Common myeloid progenitor, CD34-positive (primary cell): ENCODE measurements at places on chromosomes 12 and 14.

DNA sequence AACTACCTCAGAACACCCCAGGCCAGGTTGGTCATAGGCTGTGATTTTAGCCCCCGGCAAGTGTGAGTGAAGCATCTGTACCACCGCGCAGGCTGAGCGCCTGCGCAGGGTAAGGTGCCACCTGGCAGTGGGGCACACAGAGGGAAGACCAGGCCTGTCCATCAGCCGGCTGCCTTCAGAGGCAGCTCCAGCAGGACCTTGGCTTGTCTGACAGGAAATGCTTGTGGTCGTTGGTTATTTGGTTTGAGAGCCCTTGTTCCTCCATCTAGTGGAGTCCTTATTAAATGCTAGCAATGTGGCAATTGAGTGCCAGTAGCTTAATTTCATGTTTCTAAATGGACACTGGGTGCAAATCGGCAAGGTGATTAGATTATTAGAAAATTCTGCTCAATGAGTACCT lies 27.5 kb downstream of the SLC25A29 start:
- peak; percentile 87 for DNase-seq

- no peak for DNase-seq
These were observed 17.4 kb downstream of the P2RX4 start for GRCh38 chr12:121227294-121227693.

DNA sequence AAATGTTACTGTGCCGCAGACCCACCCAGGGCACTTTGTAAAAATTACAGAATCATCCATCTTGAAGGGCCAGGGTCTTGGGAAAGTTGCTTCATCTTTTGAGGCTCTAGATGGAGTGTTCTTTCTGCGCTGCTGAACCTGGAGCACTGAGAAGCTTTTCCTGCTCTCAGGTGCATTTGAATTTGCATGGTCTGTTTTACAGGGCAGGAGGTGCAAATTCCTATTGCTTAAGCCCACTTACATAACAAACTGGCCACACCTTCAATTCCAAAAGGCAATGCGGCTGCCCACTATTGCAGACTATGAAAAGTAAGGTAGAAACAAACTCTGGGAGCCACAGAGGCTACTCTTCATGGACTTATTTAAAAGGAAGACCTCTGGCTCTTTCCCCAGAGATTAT lies 254.8 kb downstream of the CACNA1C start:
- DNase-seq = no peak

DNA sequence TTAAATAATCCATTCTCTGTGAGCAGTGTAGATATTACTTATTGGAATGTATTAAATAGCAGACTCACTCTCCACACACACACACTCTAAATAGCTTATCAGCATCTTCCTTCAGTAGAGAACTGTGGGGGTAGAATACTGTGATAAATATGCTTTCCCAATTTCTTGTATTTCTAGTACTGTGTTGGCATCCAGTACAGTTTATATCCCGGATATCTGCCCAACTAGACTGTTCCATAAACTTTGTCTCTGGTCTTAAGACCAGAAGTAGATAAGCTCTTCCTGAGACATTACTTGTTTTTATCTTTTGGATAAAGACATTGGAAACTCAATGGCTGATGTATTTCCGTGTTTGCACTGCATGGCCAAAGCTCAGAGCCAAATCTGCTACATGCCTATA lies 136.2 kb upstream of the PDZRN4 start:
- no peak for DNase-seq

DNA sequence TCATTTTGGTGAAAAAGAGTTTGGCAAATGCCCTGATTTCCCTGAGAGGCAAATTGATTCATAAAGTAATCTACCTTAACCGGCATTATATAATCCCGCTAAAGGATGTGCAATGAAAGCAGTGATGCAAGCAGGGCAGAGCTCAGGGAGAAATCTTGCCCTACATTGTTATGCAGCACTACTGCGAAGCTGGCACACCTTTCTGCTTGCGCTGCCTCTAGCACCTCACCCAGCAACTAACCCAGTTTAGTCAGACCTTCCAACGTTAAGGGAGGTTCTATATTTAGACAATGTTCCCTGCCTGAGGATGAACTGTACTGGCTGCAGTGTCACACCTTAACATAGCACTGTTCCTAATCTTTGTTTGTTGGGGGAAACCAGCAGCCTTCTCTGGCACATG lies 60.8 kb upstream of the CCDC196 start:
- no peak for DNase-seq

GRCh38 chr12:18424857-18425256 lies 163.5 kb downstream of the PIK3C2G start:
- no peak for DNase-seq

DNA sequence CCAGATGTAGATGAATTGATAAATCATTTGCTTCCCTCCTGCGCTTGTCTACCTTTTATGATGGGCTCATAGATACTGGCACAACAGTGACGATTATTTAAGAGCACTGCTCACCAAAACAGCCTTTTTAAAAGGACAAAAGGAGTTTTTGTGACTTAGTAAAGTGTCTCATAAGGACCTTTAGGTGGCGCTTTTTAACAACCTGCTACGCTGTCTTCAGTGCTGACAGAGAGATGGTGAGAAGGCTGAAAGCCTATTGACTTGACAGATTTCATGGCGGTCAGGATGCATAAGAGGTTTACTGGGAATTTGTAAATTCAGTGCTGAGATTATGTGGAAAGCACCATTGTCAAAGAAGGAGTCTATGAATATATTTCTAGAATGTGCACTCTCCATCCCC lies 87.6 kb downstream of the SLC15A5 start:
- peak; percentile 50 for DNase-seq

GRCh38 chr14:101507836-101508150 lies 53.5 kb upstream of the DIO3 start:
- no peak for DNase-seq

GRCh38 chr14:88516861-88517357 lies 37.9 kb downstream of the PTPN21 start:
- no peak for DNase-seq

- DNase-seq = no peak
These were observed 95.4 kb upstream of the SLCO1C1 start for GRCh38 chr12:20599757-20600156.

DNA sequence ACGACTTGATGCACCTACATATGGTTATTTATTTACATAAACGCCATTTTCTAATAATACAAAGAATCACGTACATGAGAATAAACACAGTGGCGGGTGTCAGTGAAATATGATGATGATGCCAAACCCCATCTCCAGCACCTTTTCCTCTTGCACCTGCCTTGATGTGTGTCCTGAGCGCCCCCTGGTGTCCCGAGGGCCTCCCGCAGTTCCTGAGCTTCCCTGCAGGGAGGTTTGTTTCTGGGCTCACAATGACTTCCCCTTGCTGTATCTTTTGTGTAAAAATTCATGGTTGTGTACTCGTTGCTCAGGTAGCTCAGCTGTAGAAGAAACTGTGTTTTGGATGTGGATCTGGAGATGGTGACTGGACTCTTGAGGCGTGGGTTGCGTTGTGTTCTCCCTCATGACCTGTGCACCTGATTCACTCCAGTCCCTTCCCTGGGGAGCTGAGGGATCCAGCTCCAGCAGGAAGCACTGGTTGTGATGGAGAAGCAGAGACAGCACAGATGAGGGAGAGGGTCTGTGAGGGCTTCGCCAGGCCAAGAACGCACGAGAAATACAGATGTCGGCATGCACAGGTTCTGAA lies 1037.8 kb downstream of the TMEM121 start:
- DNase-seq = peak; percentile 91

GRCh38 chr12:22625762-22626294 lies 857 bp downstream of the ETNK1 start:
- DNase-seq = peak; percentile 50

GRCh38 chr12:125387206-125387605 lies 322.0 kb downstream of the AACS start:
- no peak for DNase-seq

- peak; percentile 74 for DNase-seq
These were observed 29.3 kb upstream of the ATF1 start for GRCh38 chr12:50734409-50735263.
